ENCODE measurements at places on chromosomes 6 and 20.

GRCh38 chr6:33959661-33960344, 156.0 kb upstream of the MLN start:
- no peak for DNase-seq

- DNase-seq: peak; percentile 81
These were observed 19.4 kb upstream of the MRGBP start for GRCh38 chr20:62776692-62777527.

- DNase-seq: no peak
These were observed 33.3 kb downstream of the TNFRSF21 start for GRCh38 chr6:47276377-47276776.

DNA sequence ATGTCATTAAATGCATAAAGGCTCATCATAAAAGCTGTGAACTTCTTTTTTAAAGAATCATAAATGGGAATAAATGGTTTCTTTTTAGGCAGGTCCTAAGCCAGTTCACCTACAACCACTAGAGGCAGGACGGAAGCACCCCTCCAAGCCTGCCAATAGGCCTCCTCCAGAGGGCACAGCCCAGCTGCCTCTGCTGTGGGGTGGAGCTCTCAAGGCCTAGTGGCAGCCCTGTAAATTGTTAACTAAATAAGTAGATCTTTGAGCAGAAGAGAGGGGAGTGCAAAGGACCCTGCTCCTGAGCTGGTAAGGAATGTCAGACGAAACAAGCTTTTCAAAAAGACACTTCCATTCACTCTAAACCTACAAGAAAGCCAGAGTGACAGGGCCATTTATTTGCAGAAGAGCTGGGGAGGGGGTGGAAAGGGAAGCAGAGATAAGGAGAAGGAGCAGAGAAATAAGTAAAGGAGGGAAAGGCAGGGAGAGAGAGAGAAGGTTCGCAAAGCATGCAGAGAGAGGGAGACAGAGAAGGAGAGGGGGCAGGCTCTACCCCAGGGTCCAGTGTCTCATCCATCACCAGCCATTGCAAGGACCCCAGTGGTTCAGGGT, 18.0 kb upstream of the MAFB start:
- DNase-seq: no peak

- no peak for DNase-seq
These were observed 10.2 kb upstream of the PRND start for GRCh38 chr20:4711511-4711910.

DNA sequence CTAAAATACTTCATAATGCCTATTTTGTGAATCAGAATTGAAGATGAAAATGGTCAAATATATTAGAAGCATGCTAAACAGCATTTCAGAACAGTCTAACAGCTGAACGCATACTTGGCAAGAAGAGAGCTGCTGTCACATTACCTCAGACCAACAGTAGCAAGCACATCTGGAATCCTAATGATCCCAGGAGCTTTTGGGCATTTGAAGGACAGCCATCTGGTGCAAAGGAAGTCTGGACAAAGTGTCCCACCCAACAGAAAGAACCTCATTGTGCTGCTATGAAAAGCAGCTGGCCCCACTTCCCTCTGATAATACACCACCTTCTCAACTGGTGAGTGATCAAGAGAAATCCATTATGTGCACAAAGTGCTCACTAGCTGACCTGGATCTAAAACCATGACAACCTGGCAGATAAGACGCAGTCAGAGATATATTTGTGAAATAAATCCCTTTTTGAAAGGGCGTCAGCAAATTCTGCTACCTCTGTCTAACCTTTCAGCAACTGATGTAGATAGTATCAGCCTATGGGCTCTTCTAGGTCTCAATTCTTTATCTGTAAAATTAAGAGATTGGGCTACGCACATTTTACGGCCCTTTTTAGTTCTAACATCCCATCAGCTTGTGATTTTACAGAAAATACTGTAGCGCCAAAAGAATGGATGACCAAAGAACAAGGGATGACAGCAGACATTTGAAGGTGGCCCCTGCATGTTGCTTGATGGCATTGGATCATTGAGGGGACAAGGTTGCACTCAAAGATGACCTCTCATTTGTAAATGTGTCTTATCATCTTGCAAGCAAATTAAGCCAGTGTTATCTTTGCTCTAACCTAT, 78.7 kb downstream of the SGK1 start:
- DNase-seq: no peak

GRCh38 chr20:24616258-24617079, 147.0 kb downstream of the SYNDIG1 start:
- no peak for DNase-seq

DNA sequence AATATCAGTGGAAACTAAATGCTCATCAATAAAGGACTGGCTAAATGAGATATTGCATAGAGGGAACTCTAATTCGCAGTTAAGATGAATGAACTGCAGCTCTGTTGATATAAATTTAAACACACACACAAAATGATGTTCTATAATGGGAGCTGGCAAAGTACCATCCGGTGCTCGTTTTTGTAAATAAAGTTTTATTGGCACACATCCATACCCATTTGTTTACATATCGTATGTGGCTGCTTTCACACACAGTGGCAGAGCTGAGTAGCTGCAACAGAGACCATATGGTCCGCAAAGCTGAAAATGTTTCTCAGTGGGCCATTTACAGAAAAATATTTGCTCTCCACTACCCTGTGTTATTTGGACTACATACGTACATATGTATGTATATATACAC, 120.7 kb downstream of the EDN3 start:
- no peak for DNase-seq

GRCh38 chr6:111565326-111566221, 40.1 kb downstream of the TRAF3IP2 start:
- DNase-seq: peak; percentile 27

DNA sequence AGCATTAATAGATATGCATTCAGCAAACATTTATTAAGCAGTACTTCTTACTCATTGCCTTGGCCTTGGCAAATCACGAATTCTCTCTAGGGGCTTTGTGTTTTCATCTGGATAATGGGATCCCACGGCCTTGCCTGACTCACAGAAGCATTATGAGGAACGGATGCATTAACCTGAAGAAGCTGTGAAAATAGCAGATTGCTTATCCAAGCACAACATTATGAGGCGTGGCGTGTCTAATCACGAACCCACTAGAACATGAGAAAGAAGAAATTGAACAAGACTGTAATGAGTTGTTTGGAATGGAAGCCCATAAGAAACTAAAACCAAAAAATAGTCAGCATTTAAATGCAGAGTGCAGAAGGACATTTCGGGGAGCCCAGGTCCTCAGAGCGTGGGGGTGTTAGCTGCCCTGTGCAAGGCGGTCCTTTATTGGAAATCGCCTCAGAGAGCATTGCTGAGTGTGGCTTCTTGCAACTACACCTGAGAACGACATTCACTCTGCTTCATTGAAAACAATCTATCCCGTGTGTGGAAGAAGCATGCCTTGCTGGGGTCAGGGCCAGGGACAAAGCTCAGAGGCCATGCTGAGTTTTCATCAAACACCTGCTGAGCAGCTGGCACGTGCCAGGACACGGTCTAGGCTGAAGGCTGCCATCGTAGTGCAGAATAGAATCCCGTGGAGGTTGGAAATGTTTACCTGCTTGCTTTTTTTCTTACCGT, 179.9 kb downstream of the ZDHHC14 start:
- DNase-seq: no peak

GRCh38 chr6:35139924-35140638, 1.1 kb downstream of the TCP11 start:
- DNase-seq: peak; percentile 52

GRCh38 chr6:167575158-167575696, 250.3 kb downstream of the TTLL2 start:
- no peak for DNase-seq

- no peak for DNase-seq
These were observed 9.7 kb upstream of the ARHGAP18 start for GRCh38 chr6:129719692-129720091.

DNA sequence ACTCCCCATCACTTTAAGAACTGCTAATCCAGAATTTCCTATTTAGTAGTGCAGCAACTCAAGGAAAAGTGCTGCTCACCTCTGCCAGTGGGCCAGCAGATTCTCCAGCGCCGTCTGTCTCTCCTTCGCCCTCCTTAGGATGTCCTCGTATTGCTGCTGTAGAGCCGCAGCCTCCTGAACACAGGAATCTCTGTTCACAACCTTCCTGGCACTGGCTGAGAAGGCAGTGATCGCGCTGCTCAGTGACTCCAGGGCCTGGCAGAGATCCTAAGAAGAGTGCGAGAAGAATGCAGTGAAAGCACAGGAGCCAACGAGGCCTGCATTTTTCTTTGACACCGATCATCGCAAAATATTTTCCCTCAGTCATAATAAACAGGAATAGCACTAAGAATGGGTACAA, 209.0 kb downstream of the SYNE1 start:
- no peak for DNase-seq

GRCh38 chr6:135071541-135071940, 16.9 kb upstream of the HBS1L start:
- no peak for DNase-seq

DNA sequence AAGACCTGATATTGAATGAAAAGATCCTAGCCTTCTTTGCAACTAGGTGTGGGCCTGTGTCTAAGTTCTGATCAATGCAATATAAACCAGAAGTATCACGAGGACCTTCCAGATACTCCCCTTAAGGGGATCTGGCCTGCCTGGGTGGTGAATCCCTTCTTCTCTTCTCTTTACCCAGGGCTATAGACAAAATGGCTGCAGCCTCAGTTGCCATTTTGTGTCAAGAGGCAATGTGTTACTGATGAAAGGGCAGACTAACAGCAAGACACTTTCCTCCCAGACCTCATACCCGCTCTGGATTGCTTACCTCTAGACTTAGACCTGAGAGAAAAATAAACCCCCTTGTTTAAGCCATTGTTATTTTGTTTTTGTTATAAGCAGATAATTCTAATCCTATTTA, 84.5 kb upstream of the CHD6 start:
- DNase-seq: no peak

- DNase-seq: no peak
These were observed 34.6 kb upstream of the CALHM6 start for GRCh38 chr6:116426551-116426950.

DNA sequence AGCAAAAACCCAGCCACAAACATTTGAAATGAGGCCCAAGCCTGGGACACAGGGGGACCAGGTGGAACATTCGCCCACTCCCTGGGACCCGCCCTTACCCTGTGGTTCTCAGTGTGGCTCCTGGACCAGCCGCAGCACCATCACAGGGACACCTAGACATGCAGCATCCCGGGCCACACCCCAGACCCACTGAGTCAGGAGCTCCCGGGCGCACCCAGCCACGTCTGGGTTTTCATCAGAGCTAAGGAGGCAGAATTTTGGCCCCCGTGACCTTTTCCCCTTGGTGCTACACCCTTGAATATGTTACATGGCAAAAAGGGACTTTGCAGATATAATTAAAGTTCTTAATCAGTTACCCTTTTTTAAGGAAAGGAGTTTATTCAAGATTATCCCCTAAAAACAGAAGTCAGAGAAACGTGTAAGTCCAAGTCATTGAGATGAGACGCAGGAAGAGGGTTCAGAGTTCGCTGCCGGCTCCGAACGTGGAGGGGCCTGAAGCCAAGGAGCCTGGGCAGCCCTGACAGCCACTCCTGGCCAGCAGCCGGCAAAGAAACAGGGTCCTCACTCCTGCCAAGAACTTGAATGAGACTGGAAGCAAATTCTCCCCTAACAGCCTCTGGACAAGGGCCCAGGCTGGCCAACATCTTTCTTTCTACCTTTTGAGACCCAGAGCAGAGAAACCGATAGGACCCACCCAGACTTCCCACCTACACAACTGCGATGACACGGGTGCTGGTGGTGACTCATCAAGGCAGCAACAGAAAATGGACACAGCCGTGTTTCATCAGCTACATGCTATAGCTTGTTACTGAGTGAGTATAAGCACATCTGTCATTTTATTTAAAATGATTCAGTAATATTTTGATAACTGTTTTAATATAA, 25.3 kb downstream of the BFSP1 start:
- peak; percentile 43 for DNase-seq

GRCh38 chr6:109411034-109411433, 28.8 kb upstream of the CD164 start:
- no peak for DNase-seq

DNA sequence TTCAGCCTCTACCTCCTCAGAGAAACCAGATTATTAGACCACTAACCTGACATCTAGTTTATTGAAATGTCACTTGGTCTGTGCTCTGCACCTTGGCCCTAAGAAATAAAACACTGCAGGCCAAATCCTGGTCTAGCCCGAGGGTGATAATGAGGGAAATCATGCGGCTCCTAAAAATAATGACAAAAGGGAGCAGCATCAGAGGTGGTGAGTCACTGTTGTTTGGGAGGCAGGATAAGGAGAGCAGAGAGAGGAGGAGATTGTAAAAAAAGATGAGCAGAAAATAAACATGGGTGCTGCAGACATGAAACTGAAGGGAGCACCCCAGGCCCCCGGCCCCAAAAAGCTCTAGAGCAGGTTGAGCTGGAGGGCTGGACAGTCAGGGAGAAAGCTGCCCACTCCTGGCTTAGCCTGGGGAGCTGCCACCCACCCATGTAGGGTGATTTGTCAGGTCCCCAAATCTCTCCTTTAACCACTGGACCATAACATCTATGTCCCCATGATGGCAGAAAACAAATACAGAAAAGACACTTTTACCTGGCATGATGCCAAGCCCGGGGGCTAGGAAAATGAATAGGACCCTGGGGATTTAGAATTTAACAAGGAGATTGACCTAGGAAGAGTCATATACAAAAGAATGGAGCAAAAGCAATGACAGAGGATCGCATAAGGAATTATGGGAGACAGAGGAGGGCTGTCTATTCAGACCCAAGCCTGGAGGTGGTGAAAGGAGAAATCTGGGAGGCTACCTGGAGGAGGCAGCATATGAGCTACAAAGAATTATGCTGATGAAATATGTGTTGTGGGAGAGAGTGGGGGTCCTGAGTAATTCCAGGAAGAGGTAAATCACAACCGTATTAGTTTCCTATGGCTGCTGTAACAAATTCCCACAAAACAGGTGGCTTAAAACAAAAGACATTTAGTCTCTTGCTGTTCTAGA, 103.7 kb downstream of the SNAP25 start:
- DNase-seq: no peak

- DNase-seq: no peak
These were observed 100.3 kb upstream of the TNFAIP3 start for GRCh38 chr6:137766596-137767370.

DNA sequence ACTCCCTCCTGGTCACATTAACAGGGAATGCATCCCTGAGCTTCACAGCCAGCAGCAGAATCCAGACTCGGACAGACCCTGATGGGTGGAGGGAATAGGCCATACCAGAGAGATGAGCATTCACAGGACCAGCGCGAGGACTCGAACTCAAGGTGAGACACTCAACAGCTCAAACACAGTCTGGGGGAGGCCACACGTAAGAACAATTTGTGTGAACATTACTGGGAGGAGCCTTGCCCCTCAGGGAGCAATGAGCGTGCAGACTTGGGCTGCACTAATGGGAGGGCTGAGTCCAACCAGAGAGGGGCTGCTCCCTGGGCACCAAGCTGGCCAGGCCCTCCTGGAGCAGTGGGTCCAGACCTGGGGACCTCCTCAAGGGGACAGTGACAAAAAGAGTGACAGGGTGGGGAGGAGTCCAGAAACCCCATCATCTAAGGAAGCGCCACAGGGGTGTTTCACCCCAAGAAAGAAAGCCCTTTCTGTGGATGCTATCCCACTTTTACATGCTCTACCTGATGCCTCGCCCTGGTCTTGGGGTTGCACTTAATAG, 118.4 kb downstream of the MRPL14 start:
- DNase-seq: no peak

- DNase-seq: no peak
These were observed 84.8 kb downstream of the ELOVL5 start for GRCh38 chr6:53263917-53264316.

All from CD4-positive, alpha-beta T cell treated with Interferon alpha-2 for 1 hour (primary cell).